Type B pancreatic cell (in vitro differentiated cells): ENCODE measurements at places on chromosomes 3 and 15.
A peak's percentile ranks its signal among the peaks of the same experiment; 100 is the strongest.

- no peak for DNase-seq
Observed at GRCh38 chr15:94692710-94693109, 461.3 kb downstream of the MCTP2 start.

GRCh38 chr3:8555725-8556472 is 54.3 kb downstream of the LMCD1 start:
- no peak for DNase-seq

DNA sequence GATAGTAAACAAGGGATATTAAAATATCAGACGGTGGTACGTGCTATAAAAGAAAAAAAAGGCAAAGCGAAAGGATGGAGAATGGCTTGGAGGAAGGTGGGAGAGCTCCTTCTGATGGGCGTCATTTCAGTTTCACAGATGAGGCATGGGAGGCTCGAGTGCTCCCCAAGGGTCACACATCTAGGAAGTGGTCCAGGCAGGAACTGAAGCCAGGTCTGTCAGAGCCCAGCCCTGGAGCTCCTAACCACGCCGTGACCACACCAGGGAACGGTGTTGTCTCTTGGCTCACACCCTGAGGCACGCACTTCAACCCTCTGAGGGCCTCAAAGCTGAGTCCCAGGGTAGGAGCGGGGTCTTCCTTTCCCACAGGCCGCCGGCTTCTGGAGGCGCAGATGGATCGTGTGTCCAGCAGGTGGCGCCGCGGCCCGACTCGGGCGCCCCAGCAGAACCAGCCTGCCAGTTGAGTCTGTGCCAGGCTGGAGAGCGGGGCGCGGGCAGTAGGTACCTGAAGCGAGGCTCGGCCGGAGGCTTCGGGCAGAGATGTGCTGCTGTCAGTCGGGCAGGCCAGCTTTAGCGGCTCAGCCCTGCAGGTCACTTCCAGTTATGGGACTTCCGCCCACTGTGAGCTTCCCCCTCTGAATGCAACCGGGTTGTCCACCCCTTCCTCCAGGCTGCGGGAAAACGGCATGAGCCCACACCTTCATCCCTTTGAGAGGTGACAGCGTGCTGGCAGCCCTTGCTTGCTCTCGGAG is 68.1 kb downstream of the SLC6A1 start:
- peak; percentile 82 for DNase-seq

DNA sequence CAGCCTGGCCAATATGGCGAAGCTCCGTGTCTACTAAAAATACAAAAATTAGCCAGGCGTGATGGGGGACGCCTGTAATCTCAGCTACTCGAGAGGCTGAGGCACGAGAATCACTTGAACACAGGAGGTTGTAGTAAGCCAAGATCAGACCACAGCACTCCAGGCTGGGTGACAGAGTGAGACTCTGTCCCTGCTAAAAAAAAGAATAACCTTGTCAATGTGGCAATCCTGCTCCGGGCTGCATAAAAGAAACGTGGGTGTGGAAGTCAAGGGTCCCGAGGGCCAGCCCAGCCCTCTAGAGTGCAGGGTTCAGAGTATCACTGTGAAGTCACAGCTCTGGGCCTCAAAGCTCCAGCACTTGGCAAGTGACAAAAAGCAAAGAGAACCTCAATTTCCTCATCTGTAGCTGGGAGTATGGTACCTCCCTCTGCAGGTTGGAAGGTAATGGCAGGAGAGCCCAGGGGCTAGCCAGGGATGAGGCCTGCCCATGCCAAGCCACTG is 73.5 kb upstream of the IQSEC1 start:
- no peak for DNase-seq

DNA sequence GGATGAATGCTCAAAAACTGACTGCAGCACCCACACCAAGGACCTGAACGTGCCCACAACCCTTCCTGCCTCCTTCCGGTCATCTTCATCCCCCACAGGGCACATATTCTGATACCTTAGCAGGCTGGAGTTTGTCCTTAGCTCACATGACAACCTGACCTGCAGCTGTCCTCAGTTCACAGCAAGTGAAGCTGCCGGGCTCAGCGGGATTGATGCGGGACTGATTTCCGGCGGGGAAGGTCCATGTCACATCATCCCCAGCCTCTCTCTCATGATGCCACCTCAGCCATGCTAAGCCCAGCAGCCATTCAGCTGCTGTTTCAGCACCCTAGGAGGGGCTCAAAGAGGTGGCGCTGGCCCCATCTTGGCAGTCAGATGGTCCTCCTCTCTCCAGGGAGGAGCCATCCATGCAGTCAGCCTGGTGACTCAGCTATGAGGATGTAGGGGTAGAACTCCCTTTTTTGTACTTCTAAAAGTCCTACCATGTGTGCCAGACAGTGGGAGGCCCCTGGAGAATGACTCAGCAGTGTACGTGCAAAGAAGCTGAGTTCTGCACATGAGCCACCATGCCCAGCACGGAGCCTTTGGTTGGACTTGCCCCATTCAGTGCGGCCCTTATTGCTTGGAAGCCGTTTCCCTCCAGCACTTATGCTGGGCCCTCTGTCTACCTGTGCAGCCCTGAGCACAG is 9.5 kb downstream of the CA12 start:
- no peak for DNase-seq

- DNase-seq, result no peak
Observed at GRCh38 chr15:70478251-70478990, 284.9 kb downstream of the UACA start.

DNA sequence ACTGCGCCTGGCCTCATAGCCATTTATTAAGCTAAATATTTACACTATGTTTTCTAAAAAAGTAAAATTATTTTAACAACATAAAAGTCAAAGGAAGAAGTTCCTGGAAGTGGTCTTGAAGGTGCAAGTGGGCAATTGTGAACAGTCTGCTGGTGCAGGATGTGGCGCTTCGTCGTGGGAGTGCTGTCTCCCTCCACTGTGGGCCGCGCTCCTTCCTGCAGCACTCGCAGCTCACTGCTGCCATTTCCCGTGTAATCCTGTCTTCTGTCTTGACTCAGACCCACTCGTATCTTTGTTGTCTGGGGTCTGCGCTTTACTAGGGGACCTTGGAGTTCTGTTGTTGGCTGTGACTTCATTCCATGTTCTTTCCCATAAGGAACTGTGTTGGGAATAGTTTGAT is 56.3 kb downstream of the APBA2 start:
- no peak for DNase-seq

DNA sequence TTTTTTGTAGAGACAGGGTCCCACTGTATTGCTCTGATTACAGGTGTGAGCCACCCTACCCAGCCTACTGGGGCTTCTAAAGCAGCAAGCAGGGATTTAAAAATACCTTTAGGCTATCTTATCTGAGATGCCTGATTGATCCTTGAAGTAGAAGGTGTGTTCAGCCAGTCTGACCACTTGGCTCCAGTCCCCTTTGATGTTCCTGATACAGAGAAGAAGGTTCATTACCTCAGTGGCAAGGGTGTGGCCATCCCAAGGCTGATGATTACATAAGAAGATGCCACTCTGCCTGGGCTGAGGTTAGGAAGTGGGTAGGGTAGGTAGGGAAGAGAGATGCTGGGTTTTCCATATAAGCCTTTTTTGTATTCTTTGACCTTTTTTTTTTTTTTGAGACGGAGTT is 11.2 kb upstream of the DCAF1 start:
- no peak for DNase-seq

DNA sequence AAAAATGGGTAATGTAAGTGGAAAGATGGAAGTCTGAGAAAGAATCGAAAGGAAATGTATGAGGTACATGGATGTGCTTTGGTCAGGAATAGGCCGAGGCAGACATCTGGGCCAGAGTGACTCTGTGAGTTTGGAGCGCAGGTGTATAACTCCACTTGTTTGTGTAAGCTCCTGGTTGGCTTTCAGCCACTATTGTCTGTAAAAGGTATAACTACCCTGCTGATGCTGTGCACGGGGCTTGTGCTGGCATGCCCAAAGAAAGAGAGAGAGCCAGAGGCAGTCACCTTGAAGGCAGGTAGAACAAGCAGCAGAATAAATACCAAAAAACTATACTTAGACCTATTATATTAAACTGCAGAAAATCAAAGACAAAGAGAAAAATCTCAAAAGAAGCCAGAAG is 32.7 kb upstream of the CD96 start:
- no peak for DNase-seq

DNA sequence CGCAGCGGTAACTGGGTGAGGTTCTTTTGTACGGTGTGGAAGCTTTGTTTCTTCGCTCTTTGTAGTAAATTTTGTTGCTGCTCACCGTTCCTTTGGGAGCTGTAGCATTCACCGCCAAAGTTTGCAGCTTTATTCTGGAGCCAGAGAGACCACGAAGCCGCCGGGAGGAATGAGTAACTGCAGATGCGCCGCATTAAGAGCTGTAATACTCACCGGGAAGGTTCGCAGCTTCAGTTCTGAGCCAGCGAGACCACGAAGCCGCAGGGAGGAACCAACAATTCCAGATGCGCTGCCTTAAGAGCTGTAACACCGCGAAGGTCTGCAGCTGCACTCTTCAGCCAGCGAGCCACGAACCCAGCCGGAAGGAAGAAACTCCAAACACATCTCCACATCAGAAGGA is 56.0 kb upstream of the DYNC1LI1 start:
- DNase-seq, result no peak

GRCh38 chr15:89118481-89118989 is 30.3 kb downstream of the ABHD2 start:
- DNase-seq, result no peak

- DNase-seq, result no peak
Observed at GRCh38 chr3:149713730-149714654, 38.3 kb downstream of the COMMD2 start.

DNA sequence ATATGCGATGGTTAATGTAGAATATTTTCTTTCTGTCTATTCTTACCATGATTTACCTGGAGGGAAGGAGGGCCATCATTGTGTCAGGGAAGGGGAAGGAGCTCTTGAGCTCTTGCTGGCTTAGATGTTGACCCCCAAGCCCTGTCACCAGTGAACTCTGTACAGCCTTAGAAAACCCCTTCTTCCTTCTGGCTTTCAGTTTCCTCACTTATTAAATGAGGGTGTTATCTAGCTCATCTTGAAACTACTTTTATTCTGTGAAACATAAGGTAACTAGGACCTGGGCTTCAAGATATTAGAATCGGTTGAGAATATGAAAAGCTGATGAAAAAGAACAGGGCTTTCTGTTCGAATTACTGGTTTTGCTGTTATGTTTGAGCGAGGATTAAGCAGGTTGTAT is 25.1 kb upstream of the UTS2B start:
- DNase-seq, result no peak

GRCh38 chr3:153963012-153963411 is 158.2 kb upstream of the ARHGEF26 start:
- no peak for DNase-seq

GRCh38 chr15:40357246-40357645 is 773 bp upstream of the DISP2 start:
- no peak for DNase-seq

- DNase-seq, result no peak
Observed at GRCh38 chr3:188284455-188285212, 130.7 kb downstream of the LPP start.

- no peak for DNase-seq
Observed at GRCh38 chr15:60096157-60096556, 92.0 kb downstream of the FOXB1 start.

DNA sequence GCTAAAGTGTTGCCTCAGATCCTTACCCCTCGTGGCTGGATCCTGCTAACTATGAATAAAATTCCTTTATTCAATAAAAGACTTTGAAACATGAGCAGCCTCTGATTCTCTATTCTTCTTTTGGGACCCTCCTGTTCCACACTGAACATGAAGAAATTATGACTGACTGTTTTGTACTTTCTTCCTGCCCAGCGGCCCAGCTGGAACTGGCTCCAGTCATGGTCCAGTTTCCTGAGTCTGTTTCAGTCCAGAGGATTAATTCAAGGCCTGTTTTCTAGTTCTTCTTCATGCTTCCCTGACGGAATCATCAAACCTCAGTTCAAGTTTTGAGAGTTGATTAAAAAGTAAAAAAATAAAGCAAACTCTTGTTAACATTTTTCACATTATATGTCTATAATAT is 52.6 kb upstream of the CP start:
- DNase-seq, result no peak
